Hematopoietic multipotent progenitor cell treated with erythropoietin and hydrocortisone succinate and interleukin-3 and kit ligand, for 17 days (in vitro differentiated cells): ENCODE measurements at places on chromosomes 7 and 10.

- DNase-seq, result no peak
Observed at GRCh38 chr10:108956149-108956548, 967.2 kb downstream of the XPNPEP1 start.

DNA sequence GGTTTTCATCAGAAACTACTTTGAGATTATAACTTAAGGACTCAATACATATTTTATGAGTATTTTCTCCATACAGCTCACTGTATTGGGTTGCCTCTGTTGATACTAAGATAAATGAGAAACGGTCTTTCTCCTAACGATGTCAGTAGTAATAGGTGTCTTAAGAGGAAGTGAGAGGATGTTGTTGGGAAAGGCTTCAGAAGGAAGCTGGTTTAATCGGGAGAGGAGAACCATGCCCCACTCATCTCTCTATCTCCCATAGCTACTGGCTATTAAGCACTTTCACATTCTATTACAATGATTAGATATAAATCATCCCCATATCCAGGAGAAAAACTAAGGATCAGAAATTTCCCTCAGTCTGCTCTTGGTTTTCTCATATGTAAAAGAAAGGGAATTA lies 2.0 kb downstream of the CLEC5A start:
- no peak for DNase-seq

- no peak for DNase-seq
Observed at GRCh38 chr10:14787938-14788337, 13.2 kb upstream of the FAM107B start.

GRCh38 chr7:45001138-45001694 lies 1.2 kb downstream of the CCM2 start:
- DNase-seq, result peak; percentile 46

GRCh38 chr10:124149189-124150042 lies 56.0 kb upstream of the CHST15 start:
- no peak for DNase-seq

- no peak for DNase-seq
Observed at GRCh38 chr7:138739859-138740258, 38.7 kb upstream of the SVOPL start.

DNA sequence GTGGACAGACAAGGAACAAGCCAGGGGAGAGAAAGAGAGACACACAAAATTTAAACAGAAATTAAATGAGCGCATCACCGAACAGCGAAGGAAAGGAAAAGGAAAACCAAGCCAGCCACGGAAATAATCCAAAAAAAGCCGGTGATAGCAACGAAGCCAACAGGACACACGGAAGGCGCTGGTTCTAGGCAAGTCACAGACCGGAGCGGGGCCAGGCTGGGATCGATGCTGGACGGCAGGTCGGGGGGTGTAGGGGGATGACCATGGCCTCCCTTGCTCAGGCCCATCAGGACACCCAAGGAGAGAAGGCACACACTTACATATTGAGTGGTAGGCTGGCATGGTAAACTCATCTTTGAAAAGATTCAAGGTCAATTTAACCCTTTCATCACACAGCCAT lies 202.5 kb upstream of the PTN start:
- DNase-seq, result no peak

DNA sequence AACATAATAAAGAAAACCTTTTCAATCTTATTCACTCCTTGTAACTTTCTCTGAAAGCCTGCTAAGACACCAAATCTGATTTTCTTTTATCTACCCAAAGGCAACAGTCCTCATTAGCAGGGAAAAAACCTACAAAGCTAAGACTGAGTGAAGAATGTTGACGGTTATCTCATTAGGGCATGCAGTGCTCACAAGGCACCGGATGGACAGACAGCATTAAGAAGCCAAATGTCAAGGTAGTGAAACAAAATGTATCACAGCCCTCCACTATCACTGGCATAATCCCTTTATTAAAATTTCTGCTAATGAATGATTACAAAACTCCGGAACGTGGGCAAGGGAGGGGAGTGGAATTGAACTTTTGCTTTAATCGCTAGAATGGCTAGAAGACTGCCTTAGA lies 442.8 kb downstream of the NEBL start:
- DNase-seq, result no peak

- no peak for DNase-seq
Observed at GRCh38 chr7:112546723-112547513, 66.1 kb downstream of the LSMEM1 start.

GRCh38 chr7:32952876-32953275 lies 4.4 kb upstream of the FKBP9 start:
- no peak for DNase-seq

- DNase-seq, result no peak
Observed at GRCh38 chr10:4373612-4374011, 452.4 kb upstream of the AKR1E2 start.

DNA sequence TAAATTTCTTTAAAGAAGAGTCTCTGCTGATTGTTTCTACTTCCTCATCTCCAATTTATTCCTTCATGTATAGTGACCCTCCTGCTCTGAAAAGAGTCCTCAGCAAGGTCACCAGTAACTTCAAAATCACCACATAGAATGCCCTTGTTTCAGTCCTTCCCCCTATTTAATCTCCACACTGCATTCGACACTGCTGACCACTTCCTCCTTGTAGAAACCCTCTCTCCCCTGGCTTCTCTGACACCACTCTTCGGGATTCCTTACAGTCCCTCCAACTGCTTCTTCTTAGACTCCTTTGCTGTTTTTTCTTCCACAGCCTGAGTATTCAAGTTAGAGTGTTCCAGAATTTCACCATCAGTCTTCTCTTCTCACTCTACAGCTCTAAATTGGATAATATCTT lies 89.5 kb downstream of the VPS41 start:
- DNase-seq, result no peak

- peak; percentile 97 for DNase-seq
Observed at GRCh38 chr10:102394079-102394800, 1.3 kb upstream of the NFKB2 start.

- no peak for DNase-seq
Observed at GRCh38 chr7:128215281-128215680, 25.8 kb upstream of the LEP start.

DNA sequence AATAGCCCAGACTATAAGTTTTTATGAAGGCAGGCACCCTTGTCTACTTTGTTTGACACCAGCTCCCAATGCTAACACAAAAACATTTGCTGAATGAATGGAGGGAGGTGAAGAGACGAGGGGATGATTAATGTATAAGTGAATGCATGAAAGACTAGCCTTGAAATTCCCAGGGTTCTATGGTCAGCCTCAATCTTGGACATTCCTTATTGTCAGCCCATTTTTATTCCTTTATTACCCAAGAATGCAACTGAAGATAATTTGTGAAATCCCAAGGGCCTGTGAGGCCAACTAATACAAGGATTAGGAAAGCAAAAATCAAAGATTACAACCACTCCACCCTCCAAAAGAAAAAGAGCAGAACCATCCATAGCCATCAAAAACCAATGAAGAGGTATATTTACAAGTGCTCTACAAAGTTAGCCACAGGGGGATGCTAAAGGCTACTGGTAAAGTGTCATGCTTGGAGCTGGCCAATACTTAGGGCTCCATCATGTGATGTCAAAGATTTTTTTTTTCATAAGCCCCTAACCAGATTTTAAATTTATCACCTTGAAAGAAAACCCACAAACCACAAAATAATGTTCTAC lies 40.0 kb upstream of the ASAH2 start:
- DNase-seq, result peak; percentile 40
